ENCODE measurements at places on chromosomes 5 and 9.

DNA sequence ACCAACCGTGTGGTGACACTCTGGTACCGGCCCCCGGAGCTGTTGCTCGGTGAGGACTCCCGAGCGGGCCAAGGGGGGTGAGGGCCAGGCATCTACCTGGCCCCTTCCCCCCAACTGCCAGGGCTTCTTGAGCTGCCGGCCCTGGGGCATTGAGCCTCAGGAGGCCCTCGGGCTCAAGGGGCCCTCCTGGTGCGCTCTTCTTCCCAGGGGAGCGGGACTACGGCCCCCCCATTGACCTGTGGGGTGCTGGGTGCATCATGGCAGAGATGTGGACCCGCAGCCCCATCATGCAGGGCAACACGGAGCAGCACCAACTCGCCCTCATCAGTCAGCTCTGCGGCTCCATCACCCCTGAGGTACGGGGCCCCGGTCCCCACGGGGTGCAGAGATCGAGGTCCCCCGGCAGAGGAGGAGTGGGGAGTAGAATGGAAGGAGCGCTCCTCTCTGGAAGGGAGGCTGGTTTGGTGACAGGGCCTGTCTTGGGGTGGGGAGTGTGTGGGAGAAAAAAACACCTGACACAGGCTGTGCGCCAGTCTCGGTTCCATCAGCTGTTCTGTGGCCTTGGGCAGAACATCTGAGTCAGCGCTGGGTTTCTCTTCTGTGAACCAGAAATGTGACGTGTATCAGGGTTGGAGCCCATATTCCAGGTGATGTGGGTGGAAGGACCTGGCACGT lies 2.6 kb downstream of the CDK9 start:
- DNase-seq, result no peak

GRCh38 chr9:92406477-92406876 lies 2.1 kb upstream of the OGN start:
- no peak for DNase-seq

DNA sequence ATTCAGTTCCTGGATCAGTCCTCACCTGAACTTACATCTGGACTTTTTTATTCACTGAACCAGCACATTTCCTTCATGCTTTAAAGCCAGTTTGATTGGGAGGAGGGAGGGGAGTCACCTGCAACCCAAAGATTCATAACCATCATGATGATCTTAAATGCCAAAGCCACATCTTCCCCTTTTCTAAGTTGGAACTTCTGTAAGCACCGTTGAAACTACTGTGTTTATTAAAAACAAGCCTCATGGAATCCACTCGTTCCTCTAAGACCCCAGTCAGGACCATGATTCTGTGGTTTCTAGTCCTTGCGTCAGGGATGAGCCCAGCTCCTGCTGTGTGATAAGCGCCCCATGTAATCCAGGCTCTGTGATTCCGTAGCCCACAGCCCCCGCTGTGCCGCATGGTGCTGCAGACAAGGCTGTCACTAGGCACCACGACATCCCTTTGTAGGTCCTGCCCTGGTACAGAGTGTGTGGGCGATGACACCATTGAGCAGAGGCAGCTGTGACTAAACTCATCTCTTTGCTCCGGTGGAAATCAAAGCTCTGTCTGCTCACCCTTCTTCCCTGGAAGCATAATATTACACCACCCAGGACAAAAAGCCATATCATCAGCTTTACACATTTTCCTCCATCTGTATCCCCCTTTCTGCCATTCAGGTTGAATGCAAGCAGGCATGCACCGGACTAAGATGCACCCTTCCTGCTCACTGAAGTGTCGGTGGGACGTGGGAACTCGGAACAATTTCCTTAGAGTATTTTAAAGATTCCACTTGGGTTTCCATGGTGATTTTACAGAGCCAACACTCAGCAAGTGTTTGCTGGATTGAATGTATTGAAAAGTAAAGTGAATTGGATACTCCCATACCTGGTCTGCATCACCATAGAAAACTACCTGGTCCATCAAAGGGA lies 132.0 kb upstream of the FSTL4 start:
- DNase-seq, result no peak

GRCh38 chr5:131142970-131143617 lies 22.0 kb downstream of the HINT1 start:
- DNase-seq, result no peak

DNA sequence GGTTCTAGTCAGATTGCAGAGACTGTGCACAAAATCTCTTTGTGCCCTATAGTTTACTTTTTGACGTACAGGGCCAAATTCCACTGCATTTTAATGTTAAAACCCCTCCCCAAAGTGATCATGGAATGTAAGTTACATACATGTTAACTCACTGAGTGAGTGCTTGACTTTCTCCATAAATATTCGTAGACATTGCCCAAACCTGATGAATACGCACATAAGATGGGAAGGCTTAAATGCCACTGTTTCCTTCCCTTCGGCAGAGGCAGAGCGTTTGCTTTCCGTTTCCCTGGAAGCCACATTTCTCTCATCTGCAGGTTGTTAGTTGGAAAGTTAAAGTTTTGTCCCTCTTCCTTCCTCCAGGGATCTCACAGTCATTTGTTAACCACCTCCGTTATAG lies 286.2 kb downstream of the MCTP1 start:
- DNase-seq, result no peak

DNA sequence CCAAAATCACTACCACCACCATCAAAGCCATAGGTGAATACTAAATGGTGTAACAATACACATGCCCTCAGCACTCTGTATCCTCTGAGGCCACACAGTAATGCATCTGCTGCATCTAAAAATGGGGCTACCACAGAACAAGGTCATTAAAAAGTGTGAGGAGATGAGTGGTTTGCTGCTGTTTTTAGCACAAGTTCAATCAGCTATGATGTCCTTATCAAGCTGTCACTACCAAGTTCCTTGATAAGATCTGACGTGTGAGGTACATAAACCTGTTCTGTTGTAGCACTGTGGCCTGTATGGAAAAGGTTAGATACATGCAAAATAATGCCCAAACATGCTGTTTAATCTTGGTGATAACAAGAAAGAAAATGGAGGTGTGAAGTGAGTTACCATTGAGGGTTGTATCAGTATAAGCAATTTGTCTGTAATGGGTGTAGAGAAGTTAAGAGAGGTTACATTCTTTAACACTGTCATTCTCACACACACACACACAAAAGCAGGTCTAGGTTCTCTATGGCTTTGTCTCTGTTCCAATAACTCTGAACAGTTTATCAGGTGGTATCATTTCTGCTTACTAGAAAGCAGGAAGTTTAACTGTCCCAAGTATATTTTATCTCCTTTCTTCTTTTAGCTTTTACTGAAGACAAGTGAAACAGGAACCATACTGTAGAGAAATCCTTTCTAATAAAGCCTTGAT lies 252.9 kb downstream of the CWC27 start:
- DNase-seq, result no peak
